ENCODE measurements at places on chromosomes 3 and 15. TPM values are rescaled to one million over a fixed set of nuclear protein-coding genes. Genes with fewer than 3 reads are reported as not detected.
A peak's percentile ranks its signal among the peaks of the same experiment; 100 is the strongest.

DNA sequence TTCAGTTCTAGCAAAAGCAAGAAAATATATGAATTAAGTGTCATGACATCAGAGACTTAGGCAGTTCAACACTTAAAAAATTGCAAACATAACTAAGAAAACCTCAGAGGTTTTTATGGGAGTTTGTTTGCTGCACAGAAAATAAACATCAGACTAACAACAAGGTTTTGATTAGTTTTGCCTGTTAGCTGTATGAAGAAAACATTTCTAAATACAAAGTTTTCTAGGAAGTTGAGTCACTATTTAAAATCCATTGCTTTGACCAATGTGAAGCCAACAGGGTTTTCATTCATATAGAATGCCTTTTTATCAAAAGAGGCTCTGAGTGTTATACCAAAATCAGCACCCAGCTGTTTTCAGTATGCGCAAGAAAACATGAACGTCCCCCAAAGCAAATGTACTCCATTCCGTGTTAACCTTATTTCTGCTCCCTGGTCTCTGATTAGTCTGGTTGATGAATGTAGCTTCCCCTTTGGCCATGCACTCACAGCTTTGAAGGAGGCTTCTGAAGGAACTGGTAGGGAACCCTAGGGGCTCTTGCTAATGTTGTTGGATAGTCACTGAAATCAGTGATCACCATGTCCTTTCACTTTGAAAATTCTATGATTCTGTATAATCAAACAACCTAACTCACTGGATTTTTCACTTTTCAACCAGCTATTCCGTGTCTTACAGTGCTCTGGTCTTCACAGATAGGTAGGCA is 89.6 kb upstream of the TSEN2 start:
- H3K36me3 ChIP-seq, result no peaks in the 10 kb centered on the region
- H3K27me3 ChIP-seq, result no peaks in the 10 kb centered on the region
- H3K27ac ChIP-seq, result no peak overlapping the region
- no peak overlapping the region for H3K4me3 ChIP-seq
- DNase-seq, result no peak

DNA sequence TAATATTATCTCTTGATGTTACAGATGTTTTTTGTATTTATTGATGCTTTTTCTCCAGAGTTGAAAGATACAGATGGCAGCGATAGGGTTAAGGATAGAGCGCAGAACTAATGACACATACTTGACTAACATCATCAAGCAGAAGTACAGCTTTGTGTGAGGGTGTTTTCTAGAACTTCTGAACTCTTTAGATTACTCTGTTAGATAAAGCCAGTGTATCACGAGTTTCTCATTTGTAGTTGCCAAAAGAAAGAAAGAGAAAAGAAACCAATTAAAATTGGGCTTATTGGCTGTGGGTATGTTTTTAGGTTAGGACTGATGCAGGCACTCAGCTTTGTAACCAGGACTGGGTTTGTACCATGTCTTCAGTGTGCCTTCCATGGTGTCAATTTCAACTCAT is 6.6 kb upstream of the GPR171 start:
- no peak overlapping the region for H3K4me3 ChIP-seq
- peaks cover 13% of the 10 kb centered on the region for H3K4me1 ChIP-seq
- DNase-seq, result no peak

GALNT15 gene
- total RNA-seq, result 4.5 TPM

DNA sequence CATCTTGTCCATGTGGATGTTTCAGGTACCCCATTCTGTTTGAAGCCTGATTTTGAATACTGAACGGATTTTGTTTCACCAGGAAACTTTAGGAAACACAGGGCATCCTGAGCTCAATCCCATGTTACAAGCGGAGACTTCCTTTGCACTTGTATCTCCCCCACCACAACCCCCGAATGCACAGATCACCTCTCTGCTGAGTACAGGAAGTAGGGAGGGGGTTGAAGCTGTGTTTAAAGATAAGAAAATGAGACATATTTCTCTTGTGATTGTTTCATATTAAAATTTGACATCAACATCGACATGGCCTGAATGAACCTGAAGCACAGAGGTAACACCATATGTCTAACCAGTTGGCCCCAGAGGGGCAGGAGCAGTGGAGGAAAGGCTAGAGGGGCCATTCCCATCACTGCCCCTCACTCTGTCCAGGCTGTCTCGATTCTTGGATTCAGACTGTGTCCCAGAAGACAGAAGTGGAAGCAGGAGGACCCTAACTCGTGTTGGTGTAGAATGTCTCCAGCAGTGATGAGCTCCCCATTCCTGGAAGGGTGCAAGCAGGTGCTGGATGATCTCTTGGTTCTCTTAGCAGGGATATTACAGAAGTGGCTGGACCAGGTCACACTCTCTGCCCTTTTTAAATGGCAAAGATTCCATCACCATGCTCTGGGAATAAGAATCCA is 59.6 kb upstream of the IQSEC1 start:
- no peak overlapping the region for H3K27ac ChIP-seq
- H3K4me1 ChIP-seq, result no peaks in the 10 kb centered on the region
- peaks cover 21% of the 10 kb centered on the region for H3K27me3 ChIP-seq
- H3K36me3 ChIP-seq, result no peaks in the 10 kb centered on the region

- no peaks in the 10 kb centered on the region for H3K36me3 ChIP-seq
- peak; percentile 10 for DNase-seq
- no peaks in the 10 kb centered on the region for H3K4me1 ChIP-seq
- no peak overlapping the region for H3K27ac ChIP-seq
- no peak overlapping the region for H3K4me3 ChIP-seq
- no peaks in the 10 kb centered on the region for H3K27me3 ChIP-seq
Observed at GRCh38 chr3:13346481-13347389, 73.4 kb downstream of the NUP210 start.

All from left lung (tissue), 14 donors.